ENCODE measurements at places on chromosomes 1 and 21. TPM values are rescaled to one million over a fixed set of nuclear protein-coding genes. Genes with fewer than 3 reads are reported as not detected.

DNA sequence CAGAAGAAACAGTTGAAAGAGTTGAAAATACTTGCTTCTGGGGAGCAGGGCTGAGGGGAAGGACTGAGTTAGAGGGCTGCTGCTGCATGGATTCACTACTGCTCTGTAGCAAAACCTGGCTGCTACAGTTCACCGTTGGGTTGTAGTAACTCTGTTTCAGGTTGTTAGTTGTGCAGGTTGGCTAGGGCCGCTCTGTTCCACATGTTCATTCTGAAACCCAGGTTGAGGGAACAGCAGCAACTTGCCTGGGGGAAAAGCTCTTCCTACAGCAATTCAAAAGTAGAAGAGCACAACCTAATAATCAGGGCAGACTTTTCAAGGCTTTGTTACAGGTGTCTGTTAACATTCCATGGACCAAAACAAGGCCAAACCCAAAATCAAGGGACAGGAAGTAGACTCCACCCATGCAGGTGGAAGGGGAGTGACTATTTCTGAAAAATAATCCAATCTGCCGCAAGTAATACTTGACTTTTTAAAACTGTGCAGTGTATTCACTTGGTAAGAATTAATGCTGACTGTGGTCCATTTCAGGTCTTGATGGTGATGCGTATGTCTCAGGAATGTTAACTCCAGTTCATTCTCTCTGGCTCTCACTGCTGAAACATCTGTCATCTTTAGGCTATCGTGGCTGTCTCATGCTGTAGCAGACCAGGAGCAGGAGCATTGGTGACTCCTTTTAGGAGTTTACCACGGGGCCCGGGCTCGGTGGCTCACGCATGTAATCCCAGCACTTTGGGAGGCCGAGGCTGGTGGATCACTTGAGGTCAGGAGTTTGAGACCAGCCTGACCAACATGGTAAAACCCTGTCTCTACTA, 5.1 kb upstream of the PARK7 start:
- no peak for DNase-seq

Gene SLAMF1
- 0.24 TPM for total RNA-seq

- no peak for DNase-seq
These were observed 62.4 kb upstream of the WNT4 start for GRCh38 chr1:22204989-22205913.

- DNase-seq = no peak
These were observed 8.5 kb downstream of the CGN start for GRCh38 chr1:151519667-151520066.

- no peak for DNase-seq
These were observed 8.9 kb upstream of the CD48 start for GRCh38 chr1:160720356-160721085.
